RWPE2 (cell line): ENCODE measurements at places on chromosomes 13 and 19.

- H3K27me3 ChIP-seq, result no peaks in the 10 kb centered on the region
- H3K4me1 ChIP-seq, result no peaks in the 10 kb centered on the region
- H3K27ac ChIP-seq, result no peak overlapping the region
- DNase-seq, result no peak
- H3K36me3 ChIP-seq, result no peaks in the 10 kb centered on the region
Measured at GRCh38 chr19:43354305-43354627, 780 bp downstream of the CD177 start.

GRCh38 chr13:105474983-105475610 is 1060.4 kb downstream of the EFNB2 start:
- no peak overlapping the region for H3K4me3 ChIP-seq
- DNase-seq, result no peak
- H3K27me3 ChIP-seq, result no peaks in the 10 kb centered on the region
- H3K27ac ChIP-seq, result no peak overlapping the region
- H3K4me1 ChIP-seq, result peaks cover 6% of the 10 kb centered on the region
- H3K36me3 ChIP-seq, result no peaks in the 10 kb centered on the region

- no peak overlapping the region for H3K4me3 ChIP-seq
- H3K27me3 ChIP-seq, result no peaks in the 10 kb centered on the region
- no peaks in the 10 kb centered on the region for H3K36me3 ChIP-seq
- no peak overlapping the region for H3K27ac ChIP-seq
Measured at GRCh38 chr19:2865334-2866100, 1.6 kb upstream of the ZNF556 start.

DNA sequence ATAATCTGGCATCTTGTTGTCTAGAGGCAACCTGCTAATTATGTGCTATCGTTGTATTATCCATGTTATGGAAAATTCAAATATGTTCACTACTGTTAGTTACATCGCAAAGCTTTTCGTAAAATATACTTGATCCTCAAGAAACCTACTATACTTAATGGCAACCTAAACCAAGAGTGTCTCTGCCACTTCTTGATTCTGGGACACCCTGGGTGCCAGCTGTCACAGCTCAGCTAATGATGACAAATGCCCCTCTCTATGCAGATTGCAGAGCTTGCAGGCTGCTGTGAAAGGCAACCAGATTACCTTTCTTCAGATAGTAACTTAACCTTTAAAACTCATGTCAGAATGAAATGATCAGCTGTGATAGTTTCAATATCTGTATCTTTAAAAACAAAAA is 8.9 kb upstream of the MAB21L1 start:
- no peaks in the 10 kb centered on the region for H3K36me3 ChIP-seq
- H3K4me1 ChIP-seq, result no peaks in the 10 kb centered on the region
- H3K27me3 ChIP-seq, result no peaks in the 10 kb centered on the region
- no peak for DNase-seq
- no peak overlapping the region for H3K4me3 ChIP-seq

DNA sequence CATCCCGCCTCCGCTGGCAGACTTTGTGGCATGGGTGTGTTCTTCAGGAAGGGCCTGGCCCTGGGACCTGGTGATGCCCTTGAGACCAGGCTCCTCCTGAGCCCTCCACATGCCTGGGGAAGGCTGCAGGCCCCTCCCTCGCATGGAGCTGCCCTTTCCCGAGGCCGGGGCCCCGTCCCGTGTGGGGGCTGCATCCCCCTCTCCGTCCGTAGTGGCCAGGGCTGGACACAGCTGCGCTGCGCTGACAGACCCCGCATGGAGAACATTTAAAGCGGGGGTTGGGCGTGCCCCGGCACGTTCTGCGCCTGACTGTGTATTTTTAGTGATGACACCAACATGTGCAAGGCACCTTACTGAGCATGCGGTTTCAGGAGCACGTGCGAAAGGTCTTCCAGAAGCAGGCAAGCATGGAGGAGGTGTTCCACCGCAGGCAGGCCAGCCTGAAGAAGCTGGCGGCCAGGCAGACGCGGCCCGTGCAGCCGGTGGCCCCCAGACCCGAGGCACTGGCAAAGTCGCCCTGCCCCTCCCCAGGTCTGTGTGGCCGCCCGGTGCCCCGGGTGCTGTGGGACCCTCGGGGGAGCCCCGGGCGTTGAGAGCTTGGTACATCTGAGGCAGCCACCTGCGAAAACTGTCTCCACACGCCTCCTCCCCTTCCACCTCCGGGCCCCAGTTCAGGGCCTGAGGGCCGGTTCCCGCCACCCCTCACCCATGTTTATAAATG is 28.8 kb upstream of the F7 start:
- no peaks in the 10 kb centered on the region for H3K27me3 ChIP-seq
- peak; percentile 44 for DNase-seq
- no peak overlapping the region for H3K27ac ChIP-seq
- H3K4me3 ChIP-seq, result no peak overlapping the region
- H3K4me1 ChIP-seq, result no peaks in the 10 kb centered on the region
- H3K36me3 ChIP-seq, result no peaks in the 10 kb centered on the region

GRCh38 chr19:3024870-3025548 is 4.1 kb downstream of the TLE2 start:
- no peaks in the 10 kb centered on the region for H3K27me3 ChIP-seq
- no peak for DNase-seq
- no peak overlapping the region for H3K27ac ChIP-seq
- H3K36me3 ChIP-seq, result no peaks in the 10 kb centered on the region
- no peaks in the 10 kb centered on the region for H3K4me1 ChIP-seq
